ENCODE measurements at places on chromosomes 5 and 9. TPM values are rescaled to one million over a fixed set of nuclear protein-coding genes. Genes with fewer than 3 reads are reported as not detected.
A peak's percentile ranks its signal among the peaks of the same experiment; 100 is the strongest.

- DNase-seq = no peak
These were observed 67.3 kb upstream of the VCAN start for GRCh38 chr5:83404182-83404716.

PCDHGA10 gene
- 32.1 TPM for total RNA-seq

GRCh38 chr9:27053369-27054022 lies 48.0 kb upstream of the LRRC19 start:
- peak; percentile 24 for DNase-seq

GRCh38 chr9:68473790-68474189 lies 66.9 kb downstream of the TMEM252 start:
- no peak for DNase-seq

GRCh38 chr9:90593646-90594045 lies 49.0 kb downstream of the DIRAS2 start:
- no peak for DNase-seq

DNA sequence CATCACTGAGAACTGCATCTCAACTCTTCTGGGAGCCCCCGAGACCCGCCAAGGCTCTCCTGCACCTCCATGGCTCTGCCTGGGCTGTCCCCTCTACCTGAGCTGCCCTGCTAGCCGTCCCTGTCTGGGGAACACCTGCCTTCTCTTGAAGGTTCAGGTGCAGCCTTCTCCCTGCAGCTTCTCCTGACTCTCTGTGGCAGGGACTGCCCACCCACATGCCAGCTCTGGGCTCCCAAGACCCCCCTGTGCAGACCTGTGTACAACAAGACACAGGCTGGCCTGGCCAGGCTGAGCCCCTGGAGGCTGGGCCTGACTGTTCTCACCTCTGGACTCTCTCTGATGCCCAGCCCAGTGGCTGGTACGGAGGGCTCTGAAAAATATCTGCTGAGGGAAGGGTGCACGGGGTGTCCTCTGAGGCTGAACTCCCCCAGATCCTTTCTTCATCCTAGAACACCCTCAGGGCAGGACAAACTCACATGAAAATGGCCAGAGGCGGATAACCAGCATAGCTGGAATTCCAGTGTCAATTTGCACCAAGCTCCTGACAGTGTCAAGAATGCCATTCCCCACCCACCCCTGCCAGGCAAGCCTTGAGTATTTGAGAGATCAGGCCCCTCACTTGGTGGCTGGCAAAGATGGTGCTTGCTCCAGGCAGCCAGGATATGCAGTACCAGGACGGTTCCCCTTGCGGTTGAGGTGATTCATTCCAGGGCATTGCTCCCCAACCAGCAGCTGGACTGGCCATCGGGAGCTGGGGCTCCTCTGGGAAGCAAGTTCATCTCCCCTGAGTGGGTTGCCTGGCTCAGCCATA lies 40.9 kb upstream of the SLC25A51 start:
- peak; percentile 73 for DNase-seq

ZNF300 gene
- total RNA-seq = 3.3 TPM

STK32A gene
- 5.2 TPM for total RNA-seq

DIRAS2 gene
- 0.10 TPM for total RNA-seq

- DNase-seq = peak; percentile 52
These were observed 130.5 kb upstream of the ITGA1 start for GRCh38 chr5:52657247-52657645.

- DNase-seq = peak; percentile 47
These were observed 145.3 kb upstream of the FST start for GRCh38 chr5:53335115-53335514.

- DNase-seq = no peak
These were observed 165.3 kb upstream of the FBXL7 start for GRCh38 chr5:15334551-15335266.

GRCh38 chr9:126348911-126349550 lies 22.4 kb downstream of the MVB12B start:
- DNase-seq = no peak

GRCh38 chr5:133859073-133859472 lies 109.4 kb downstream of the C5orf15 start:
- no peak for DNase-seq

SPATA31A3 gene
- total RNA-seq = not detected

SLC34A1 gene
- not detected for total RNA-seq

GRCh38 chr5:141094481-141095262 lies at the start of gene PCDHB2:
Gene PCDHB2 (plus strand): TSS chr5:141094615. CDS start chr5:141094791, 176 bp downstream.
- DNase-seq = peak; percentile 85

DNA sequence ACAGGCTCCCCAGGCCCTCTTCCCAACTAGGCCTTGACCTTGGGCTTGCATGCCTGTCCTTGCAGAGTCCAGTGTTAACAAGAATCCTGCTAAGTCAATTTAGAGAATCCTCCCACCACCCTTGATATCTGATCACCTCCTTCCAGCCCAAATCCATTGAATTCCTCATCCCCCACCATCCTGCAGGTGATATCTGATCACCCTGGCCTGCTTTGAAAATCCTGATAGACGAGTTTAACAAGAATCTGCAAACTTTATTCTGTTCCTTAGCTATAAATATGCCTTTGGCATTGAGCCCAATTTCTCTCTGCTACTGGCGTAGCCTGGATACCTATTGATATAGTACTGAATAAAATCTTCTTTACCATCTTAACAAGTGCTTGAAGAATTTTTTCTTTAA lies 125.5 kb downstream of the DIRAS2 start:
- no peak for DNase-seq

INSL6 gene
- total RNA-seq = not detected

- no peak for DNase-seq
These were observed 57.3 kb upstream of the DMRT1 start for GRCh38 chr9:784202-784601.

GRCh38 chr9:93185266-93186214 lies 1.6 kb downstream of the WNK2 start:
- no peak for DNase-seq

DNA sequence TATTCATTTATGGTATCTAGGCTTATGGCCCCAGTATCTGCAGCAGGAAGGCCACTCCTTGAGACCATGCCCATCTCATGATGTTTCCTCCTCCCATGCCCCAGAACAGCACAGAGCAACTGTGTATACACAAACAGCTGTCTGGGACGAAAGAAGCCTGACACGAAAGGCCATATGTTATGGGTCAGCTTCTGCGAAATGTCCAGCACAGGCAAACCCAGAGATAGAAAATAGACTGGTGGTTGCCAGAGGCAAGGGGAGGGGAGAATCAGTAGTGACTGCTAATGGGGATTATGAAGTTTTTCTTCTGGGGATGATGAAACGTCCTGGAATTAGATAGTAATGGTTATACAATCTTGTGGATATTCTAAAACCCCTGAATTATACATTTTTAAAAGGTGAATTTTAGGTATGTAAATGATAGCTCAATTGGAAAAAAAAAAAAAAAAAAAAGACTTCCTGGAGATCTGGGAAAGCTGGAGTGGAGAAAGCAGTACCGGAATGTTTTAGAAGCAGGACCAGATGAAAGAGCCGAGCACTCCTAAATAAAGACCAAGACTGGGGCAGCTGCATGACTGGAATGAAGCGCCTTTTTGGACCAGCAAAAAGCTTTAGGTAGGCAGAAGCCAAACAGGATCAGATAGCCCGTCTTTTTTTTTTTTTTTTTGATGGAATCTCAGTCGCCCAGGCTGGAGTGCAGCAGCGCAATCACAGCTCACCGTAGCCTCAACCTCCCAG lies 29.2 kb downstream of the PCDHGC5 start:
- peak; percentile 97 for DNase-seq

DNA sequence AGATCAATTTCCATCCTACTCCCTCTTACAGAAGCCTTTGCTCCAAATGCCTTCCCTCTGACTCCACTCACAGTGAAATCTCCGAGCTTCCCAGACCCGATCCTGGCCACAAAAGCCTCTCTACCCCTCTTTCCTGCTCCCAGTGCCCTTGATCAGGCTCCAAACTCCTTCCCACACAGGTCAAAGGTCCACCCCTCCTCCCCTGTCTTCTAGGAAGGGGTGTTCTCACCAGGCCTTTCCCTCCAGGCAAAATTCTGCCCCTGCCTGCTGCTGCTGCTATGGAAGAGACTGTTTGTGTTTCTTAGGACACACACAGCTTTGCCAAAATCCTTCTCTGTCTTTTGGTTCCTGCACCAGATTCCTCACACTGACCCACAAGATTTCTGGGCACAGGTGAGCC lies 85.8 kb upstream of the ALDH1A1 start:
- DNase-seq = peak; percentile 86

GRCh38 chr5:105057001-105057436 lies 1494.4 kb upstream of the NUDT12 start:
- no peak for DNase-seq

DNA sequence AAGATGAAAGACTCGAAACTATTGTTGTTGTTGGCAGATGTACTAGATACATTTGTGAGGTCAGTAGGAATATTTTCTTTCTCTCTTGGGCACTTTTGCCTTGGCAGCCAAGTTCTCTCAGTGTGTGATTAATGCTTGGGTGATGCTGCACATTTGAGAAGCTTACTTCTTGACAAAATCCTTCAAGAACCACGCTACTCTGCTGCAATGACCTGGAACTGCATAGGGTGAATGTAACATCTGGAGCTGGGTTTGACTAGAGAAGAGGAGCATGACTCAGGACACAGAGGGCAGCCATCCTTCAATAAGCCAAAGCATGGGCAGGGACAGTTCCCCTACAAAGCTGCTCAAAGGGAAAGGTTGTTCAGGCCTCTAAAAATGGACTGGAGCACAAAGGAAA lies 75.5 kb upstream of the PUM3 start:
- peak; percentile 50 for DNase-seq

DNA sequence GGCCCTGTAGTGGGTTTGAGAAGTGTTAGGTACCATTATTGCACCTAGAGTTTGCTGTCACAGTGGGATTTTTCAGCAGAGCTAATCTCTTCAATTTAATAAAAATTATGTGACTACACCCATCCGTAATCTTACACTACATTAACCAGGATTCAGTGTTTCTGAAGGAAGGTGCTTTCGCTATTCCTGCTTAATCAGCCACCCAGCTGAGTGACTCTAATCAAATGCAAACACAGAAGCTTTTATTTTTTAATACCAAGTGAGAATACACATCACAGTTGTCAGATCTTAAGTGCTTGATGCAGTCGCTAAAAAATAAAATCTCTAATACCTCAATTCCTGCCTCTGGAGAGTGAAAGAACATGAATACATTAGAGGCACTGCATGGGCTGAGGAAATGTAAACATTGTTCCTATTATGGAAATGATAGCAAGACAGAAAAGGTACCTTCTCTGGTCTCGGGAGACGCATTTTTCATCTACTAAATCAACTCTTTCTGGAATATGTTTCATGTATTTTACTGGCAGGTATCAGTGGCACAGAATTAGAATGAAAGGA lies 125.7 kb downstream of the SEMA6A start:
- no peak for DNase-seq

DNA sequence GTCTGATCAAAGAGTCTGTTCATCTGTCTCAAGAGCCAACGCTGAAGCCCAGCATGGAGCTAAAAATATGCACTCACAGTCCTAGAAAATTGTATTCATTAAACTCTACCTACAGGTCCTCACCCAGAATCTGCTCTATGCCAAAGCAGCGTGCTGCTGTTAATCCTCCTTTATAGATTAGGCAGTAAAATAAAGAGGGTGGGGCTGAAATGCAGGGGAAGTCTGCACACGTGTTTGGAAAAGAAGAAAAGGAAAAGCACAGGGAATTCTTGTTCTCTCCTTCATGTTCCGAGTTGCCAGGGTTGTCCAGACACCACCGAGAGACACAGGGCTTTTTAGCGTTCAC lies 121.4 kb upstream of the TMEM161B start:
- no peak for DNase-seq

DNA sequence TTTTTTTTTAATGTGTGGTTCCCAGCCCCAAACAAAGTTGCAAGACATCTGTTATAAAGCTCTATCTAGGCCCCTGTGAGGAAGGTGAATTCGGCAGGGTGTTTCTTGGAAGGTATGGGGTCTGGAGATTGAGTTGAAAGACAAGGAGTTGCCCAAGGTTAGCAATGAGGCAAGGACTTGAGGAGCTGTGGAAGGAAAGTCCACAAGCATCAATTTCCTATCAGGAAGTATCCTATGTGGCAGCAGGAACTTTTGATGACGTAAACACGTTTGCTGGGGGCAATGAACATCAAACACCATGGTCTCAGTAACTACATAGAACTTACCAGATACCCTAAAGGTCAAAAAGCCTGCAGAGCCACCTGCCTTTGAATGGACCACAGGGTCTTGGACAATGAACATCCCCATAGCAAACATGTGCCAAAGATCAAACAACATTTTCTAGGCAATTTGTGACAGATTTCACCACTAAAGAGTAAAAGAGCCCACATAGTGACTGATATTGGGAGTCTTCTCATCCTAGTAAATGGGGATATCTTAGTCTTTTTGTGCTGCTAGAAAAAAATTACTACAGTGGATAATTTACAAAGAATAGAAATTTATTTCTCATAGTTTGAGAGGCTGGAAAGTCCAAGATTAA lies 145.1 kb downstream of the GCNT1 start:
- DNase-seq = no peak

DNA sequence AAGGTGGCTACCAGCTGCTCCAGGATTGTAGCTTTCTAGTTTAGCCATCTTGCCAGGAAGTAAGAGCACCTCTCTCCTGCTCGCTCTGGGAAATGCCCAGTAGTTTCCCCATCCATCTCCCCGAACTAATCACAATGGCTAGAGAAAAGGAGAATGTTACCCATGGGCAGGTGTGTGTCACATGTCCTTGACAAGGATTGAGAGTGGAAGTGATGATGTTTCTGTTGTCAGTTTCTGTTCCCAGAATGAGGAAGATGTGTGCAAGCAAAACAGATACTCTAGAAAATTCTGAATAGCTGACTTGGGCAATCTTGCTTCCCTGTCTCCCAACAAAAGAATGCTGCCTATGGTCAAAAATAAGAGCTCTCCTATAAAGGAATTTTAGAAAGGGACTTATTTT lies 429.5 kb downstream of the EBF1 start:
- no peak for DNase-seq

AHRR gene
- total RNA-seq = 74.8 TPM

- peak; percentile 65 for DNase-seq
These were observed 3.8 kb downstream of the MTMR12 start for GRCh38 chr5:32308946-32309345.

DNA sequence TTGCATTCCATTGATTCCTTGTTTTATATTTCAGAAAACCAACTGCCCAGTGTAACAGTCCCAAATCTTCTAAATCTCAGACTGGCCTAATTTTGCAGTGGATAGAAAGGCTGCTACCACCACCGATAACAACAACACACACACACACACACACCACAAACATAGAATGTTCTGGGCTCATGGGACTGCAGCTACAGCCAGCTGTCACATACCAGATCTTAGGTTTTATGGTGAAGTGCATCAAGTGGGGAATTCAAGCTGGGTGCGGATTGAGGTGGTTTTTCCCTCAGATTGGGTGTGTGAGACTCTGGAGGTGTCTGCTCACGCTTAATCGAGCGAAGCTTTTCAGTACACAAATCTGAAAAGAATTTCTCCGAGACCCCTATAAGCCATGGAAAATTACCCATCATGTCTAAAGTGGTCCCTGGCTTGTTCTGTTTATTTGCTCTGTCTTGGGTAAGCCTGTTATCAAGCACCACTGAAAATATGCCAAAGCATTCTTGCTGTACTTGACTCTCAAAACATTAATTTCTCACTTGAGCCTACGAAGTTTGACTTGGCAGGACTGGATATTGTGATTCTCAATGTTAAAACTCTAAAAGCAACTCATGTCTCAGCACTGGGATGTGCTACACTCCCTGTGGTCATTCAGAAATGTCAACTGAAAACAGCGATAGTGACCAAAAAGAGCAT lies 71.1 kb downstream of the ALDH7A1 start:
- no peak for DNase-seq

GRCh38 chr5:171369898-171370297 lies 17.8 kb upstream of the NPM1 start:
- DNase-seq = no peak

Data from myocyte (in vitro differentiated cells).